ENCODE measurements at places on chromosomes 7 and 10.

GRCh38 chr10:93752761-93753160 lies 5.0 kb upstream of the LGI1 start:
- no peak for DNase-seq

DNA sequence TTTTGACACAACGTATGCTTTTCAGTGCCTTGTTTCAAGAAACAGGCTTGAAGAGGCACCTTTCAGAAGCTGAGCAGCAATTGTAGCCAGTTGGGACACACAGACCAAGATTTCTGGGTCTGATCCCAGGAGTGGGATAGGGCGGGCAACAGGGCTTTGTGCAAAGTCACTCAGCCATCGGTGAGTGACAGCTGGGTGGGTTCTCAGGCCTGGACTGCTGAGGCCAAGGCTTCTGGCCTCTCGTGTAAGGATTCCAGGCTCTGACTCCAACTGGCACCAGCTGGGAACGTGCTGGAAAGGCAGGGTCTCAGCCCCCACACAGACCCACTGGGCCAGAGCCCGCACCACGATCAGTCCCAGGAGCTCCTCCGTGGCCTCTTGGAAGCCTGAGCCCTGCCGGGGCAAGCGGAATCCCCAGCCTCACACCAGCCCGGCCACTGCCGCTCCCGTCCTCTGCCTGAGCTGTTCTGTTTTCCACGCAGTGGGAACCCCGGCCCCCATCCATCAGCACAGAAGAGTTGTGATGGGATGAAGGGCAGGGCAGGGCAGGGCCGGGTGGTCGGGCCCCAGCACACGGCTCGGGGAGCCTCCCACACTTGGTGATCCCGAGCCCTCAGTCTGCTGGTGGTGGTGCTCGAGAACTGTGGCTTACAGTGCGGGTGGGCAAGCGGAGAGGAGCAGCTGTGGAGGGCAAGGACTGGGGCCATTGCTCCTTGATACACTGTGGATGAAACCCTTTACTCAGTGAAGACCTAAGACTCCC lies 46.8 kb downstream of the VIPR2 start:
- no peak for DNase-seq

GRCh38 chr10:76950354-76950753 lies 687.3 kb downstream of the KCNMA1 start:
- DNase-seq = no peak

DNA sequence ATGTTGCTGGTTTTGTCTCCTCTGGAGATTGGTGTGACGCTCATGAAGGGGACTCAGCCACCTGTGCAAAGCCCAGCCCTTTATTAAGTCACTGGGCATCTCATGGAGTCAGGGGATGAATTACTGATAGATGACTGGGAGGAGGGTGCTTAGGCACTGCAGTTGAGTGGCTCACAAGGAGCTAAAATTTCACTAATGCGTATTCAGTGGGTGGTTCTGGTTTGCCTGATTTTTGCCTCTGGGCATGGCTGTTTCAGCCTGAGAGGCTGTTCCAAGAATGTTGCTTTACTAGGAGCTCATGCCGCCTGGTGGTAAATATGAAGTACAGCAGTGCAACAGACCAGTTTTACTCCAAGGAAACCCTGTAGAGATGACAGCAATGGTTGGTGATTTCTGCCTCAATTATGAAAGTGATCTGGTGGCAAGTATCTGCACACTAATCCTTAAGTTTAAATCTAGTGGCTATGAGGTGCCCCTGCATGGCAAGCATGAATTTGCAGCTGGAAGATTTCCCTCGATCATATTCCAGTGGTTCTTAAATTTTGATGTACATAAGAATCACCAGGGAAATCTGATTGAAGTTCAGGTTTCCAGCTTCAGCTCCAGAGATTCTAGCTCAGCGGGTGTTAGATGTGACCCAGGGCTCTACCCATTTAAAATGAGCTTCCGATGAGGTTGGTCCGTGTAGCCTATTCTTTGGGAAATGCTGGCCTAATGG lies 19.9 kb downstream of the ACTA2 start:
- peak; percentile 97 for DNase-seq

- peak; percentile 21 for DNase-seq
Observed at GRCh38 chr7:66930341-66930740, 9.3 kb downstream of the TMEM248 start.

DNA sequence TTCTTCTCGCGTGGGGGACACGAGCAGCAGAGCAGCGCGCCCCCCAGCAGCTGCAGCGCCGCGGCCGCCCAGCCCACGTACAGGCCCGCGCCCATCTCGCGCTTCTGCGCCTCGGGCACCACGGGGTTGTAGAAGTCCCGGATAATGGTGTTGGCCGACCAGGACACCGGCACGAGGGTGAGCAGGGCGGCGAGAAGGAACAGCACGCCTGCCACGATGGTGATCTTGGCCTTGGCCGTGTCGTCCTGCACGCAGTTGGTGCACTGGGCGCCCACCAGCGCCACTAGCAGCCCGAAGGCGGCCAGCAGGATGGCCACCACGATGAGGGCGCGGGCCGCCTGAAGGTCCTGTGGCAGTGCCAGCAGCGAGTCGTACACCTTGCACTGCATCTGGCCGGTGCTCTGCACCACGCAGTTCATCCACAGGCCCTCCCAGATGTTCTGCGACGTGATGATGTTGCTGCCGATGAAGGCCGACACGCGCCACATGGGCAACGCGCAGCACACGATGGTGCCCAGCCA lies 529 bp downstream of the CLDN3 start:
- no peak for DNase-seq

Measured in Kasumi-1 (cell line).